Daoy (cell line): ENCODE measurements at places on chromosomes 4 and X. TPM values are rescaled to one million over a fixed set of nuclear protein-coding genes. Genes with fewer than 3 reads are reported as not detected.

DNA sequence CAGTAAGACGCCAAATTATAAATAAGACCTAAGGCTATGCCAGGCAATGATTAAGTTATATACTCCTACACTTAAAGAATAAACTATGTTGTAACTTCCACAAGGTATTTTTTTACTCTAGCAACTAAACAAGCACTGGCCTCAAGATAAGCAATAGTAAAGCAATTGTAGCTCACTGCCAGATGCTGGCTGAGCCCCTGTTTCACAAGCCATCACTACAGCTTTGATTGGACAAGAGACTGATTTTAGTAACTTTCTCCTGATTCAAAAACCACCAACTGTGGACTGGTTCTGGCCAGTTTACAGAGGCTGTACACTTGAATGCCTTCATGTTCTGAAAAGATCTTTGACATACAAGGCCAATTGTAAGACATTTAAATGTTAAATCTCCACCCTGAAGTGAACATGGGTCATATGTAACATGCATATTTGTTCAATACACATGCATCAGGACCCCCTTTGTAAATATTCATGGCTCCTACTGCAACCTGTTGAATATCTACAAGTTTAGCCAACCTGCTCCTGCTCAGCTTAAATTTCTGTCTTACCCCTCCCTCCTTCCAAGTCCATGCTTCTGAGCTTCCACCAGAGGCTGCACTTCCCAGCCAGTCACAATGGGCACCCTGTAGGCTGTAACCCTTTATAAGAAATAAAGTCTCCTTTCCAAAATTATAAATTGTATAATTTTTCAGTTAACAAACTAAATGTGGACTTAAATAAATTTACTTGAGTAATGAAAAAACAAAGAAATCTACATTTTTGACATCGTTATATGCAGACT lies 423.6 kb downstream of the ANKRD50 start:
- DNase-seq = no peak

DNA sequence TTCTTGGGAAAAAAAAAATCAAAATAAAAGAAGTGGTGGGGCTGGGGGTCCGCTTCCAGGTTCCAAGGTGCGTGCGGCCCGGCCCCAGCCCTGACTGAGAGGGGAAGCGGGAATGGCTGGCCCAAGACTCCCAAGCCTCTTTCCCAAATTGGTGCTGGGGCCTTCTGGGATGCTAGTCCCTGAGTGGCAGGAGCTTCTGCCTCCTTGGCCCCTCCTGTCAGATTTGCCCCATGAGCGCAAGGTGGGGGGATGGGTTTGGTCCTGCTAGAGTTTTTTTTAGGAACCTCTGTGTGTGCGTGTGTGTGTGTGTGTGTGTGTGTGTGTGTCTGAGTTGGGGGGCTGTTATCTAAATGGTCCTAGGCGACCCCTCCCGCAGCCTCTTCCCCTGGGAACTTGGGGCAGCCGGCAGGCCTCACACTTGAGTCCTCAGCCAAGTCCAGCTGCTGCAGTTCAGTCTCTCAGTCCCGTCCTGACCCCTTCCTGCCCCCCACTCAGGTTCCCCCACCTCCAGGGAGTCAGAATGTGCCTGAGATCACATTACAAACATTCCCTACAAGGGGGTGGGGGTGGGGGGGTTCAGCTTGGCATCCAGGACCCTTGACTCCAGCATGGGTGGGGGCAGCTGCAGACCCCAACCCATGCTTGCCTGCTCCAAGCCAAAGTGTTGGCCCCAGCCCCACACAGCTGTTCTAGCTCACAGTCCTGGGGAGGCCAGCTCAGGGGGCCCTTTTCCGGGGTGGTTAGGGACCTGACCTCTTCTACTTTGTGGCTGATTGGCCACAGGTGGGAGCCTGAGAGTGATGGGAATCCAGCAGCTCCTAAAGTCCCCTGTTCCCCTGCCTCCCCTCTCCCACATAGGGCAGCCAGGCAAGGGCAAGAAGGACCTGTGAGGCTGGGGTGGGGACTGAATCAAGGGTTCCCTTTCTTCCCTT lies 4.0 kb downstream of the EFNB1 start:
- no peak for DNase-seq

- DNase-seq = no peak
Measured at GRCh38 chr4:137934911-137935310, 307.2 kb downstream of the SLC7A11 start.

DNA sequence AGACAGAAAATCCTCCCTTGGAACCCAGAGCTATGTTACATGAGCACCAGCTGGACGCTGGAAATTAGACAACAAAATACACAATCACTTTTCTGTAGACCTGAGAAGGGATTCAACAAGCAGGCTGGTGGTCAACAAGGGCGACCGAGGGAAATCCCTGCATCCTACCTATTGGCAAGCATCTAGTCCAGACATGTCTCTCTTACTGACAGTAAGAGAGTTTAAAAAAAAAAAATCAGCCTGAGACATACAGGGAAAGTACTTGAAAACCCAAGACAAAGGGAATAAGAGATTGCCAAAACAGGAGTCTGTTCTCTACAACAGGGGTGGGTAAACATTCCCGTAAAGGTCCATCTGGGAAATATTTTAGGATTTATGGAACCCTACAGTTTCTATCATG lies 108.0 kb downstream of the KDR start:
- no peak for DNase-seq

- no peak for DNase-seq
Measured at GRCh38 chr4:105014234-105014633, 132.4 kb upstream of the TET2 start.

- no peak for DNase-seq
Measured at GRCh38 chr4:140110542-140111215, 43.3 kb downstream of the MAML3 start.

DNA sequence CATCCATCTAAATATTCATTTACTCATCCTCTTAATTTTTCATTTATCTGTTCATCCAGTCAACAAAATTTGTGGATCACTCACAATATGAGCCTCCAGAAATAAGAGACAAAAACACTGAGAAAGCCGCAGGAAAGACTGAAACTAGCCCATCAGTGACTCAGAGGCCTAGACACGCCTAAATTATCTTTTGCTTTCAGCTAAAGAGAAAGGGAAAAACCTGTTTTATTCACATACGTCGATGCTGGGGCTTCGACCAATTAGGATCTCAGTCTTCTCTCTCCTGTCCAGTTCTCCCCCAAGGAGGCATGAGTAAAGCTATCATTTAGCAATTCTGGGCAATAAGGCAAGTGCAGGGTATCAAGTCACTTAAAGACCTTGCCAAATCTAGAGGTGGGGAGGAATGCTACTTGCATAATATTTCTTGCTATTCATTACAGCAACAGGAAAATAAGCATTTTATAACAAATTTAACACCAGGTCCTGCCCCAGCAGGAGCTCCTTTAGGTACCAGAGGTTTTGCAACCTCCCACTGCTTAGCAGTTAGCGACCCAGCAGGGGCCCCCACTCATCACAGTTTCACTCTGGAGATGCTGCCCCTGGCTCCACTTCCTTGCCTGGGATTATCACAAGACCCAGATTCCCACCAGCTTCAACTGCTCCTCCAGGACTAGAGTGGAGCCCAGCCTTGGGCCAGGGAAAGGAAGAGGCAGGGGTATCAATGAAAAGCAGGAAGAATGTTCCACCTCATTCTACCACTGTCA lies 30.1 kb upstream of the TMEM154 start:
- peak; percentile 9 for DNase-seq

- DNase-seq = no peak
Measured at GRCh38 chr4:168200685-168201084, 108.3 kb downstream of the ANXA10 start.

GRCh38 chr4:76607266-76607799 lies 172.3 kb downstream of the SHROOM3 start:
- DNase-seq = no peak

- no peak for DNase-seq
Measured at GRCh38 chr4:123476089-123476488, 79.5 kb downstream of the SPRY1 start.

GRCh38 chr4:173039617-173040577 lies 128.7 kb upstream of the GALNT7 start:
- no peak for DNase-seq

- no peak for DNase-seq
Measured at GRCh38 chrX:11097933-11098332, 13.2 kb upstream of the HCCS start.

GRCh38 chr4:159019356-159019755 lies 83.5 kb upstream of the RAPGEF2 start:
- DNase-seq = no peak

DNA sequence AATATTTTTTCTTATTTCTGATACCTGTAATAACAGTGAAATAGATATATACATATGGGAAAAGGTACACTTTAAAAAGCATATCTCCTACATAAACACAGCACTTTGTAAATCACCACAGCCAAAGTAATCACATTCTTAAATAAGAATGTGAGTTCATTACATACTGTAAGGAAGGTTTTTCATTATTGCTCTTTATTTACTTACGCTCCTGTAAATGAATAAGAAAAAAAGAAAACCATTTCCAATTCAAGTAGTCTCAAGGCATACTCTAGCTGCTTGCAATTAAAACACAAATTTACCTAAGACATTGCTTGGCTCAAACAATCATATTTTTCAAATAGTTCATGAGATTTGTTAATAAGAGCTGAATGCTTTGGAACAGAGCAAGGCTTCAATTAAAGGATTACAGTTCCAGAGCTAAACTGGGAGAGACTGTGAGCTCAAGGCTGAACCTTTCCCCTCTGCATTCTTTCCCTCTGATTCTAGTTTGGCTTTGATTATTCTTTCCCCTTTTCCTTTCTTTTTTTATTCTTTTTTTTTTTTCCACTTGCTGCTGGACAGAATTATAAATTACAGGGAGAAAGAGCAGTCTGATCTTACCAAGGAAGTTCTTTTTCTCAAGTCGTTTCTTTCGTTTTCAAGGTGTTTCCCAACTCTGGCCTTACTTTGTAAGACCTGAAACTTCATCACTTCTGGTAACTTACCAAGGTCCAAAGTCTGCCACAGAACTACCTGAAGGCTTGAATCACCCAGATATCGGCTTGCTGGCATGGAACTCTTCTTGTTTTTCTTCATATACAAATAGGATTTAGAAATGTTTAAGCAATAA lies 278.3 kb downstream of the INPP4B start:
- no peak for DNase-seq

DNA sequence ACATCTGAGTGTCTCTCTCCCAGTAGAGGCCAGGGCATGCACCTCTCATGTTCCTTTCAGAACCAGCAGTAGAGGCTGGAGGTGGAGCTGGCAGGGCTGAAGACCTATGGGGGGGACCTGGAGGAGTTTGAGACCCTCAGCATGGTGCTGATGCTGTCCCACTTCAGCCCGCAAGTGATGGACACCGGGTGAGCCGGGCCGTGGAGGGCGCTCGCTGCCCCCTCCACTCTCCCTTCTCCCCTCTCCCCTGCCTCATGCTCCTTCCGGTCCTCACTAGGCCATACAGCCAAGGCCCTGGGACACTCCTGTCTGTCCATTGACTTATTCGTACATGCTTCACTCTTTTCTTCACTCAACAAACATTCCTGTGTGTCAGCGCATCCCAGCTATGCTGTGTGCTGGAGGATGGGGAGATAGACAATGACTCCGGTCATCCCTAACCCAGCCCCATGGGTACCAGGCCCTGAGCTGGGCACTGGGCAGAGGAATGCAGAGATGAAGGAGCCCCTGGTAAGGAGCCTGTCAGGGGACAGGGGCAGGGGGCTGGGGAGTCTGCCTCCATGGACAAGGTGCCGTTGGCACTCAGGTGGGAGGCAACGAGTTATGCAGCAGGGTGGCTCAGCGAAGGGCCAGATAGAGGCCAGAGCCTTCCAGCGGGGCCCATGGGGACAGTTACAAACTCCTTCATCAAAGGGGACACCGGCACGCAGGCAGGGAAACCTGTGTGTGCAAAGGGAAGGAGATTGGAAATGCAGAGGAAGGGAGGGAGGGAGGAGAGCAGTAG lies 28.4 kb upstream of the WFS1 start:
- no peak for DNase-seq

DNA sequence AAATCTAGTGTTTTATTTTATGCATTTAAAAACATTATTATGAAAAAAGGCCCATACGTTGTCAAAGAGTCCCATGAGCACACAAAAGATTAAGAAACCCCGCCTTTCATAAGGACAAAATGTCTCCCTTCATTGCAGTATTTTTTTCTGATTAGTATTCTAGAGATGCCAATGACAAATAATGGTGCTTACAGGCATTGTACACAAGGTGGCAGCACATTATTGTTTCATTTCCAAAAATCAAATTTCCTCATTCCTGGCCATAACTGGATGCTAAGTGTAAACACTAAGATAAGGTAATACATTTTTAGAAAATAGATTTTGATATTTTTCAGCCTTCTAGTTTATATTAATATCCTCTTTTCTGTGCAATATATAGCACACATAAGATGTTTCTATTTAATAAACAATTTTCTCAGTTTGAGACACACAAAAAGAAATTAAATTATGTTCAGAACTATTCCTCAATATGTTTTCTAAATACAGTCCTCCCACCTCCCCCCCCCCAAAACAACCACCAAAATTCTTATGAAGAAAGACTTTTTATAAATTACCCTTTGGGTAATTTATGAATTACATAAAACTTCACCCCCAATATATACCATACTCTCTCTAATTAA lies 47.7 kb downstream of the TIGD2 start:
- no peak for DNase-seq

GRCh38 chr4:153485860-153486259 lies 19.7 kb downstream of the TMEM131L start:
- DNase-seq = no peak

DNA sequence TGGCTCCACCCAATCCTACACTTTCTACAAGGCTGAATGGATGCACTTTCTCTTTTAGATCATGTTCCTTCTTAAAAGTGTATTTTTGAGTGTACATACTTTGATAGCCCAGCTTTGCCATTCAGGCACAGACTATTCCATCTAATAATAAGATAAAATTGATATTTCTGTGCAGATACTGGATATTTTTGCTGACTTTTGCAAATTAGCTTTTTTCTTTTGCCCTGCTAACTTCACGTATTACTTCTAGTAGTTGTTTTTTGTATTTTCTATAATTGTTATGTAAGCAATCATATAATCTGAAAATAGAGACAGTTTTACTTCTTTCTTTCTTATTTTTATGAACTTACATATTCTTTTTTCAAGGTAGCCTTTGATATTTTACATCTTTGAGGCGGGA lies 13.5 kb upstream of the GYPA start:
- no peak for DNase-seq

- DNase-seq = peak; percentile 28
Measured at GRCh38 chrX:10167573-10167972, 10.8 kb downstream of the CLCN4 start.

- no peak for DNase-seq
Measured at GRCh38 chr4:119032921-119033685, 102.5 kb upstream of the MYOZ2 start.

- DNase-seq = no peak
Measured at GRCh38 chr4:138716559-138717335, 298.8 kb upstream of the NOCT start.

GRCh38 chrX:18931972-18932371 lies 51.9 kb downstream of the PHKA2 start:
- DNase-seq = peak; percentile 2

ATP11C gene
- 20.1 and 22.9 TPM in 2 replicates for total RNA-seq

SHROOM2 gene
- 6.1 and 8.5 TPM in 2 replicates for total RNA-seq

IQSEC2 gene
- total RNA-seq = 1.8 and 4.1 TPM in 2 replicates

RENBP gene
- 0.11 and 0.18 TPM in 2 replicates for total RNA-seq

SMIM31 gene
- total RNA-seq = not detected in 2 replicates

SLC7A11 gene
- 3.0 and 3.6 TPM in 2 replicates for total RNA-seq

RTL3 gene
- total RNA-seq = 0.21 TPM in 1 of 2 replicates, not detected in the other

BMPR1B gene
- 1.7 and 2.0 TPM in 2 replicates for total RNA-seq

PRKG2 gene
- 0.33 and 0.63 TPM in 2 replicates for total RNA-seq

LRAT gene
- total RNA-seq = 0.03 and 0.17 TPM in 2 replicates

RADX gene
- not detected in 2 replicates for total RNA-seq

NDST3 gene
- 0.27 and 0.57 TPM in 2 replicates for total RNA-seq

WFS1 gene
- 17.6 and 19.3 TPM in 2 replicates for total RNA-seq

TMEM129 gene
- total RNA-seq = 19.9 and 20.6 TPM in 2 replicates

CSN2 gene
- not detected in 2 replicates for total RNA-seq

FGFBP2 gene
- total RNA-seq = not detected in 2 replicates

MAGEB1 gene
- 30.3 and 39.3 TPM in 2 replicates for total RNA-seq

SCD5 gene
- total RNA-seq = 6.3 and 6.6 TPM in 2 replicates

RBM47 gene
- total RNA-seq = 3.7 and 3.8 TPM in 2 replicates
